ENCODE measurements at places on chromosomes 2 and 18. TPM values are rescaled to one million over a fixed set of nuclear protein-coding genes. Genes with fewer than 3 reads are reported as not detected.

- no peak for DNase-seq
These were observed 12.2 kb downstream of the CAPG start for GRCh38 chr2:85397925-85398331.

DNA sequence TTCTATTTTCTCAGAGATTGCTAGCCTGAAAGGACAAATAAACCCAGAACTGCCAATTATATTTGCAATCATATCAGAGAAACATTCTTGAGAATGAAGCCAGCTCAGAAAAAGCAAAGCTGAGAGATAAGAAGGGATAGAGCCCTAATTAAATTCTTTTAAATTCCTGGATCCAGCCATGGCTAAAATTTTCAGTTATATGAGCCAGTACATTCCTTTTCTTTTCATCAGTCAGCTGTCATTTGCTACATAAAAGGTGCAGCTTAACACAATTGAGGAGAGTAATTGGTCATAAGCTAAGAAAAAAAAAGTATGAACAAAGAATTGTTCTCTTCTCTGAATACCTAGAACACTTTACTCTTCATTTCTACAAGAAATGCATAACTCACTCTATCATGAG lies 303.5 kb upstream of the FIGN start:
- no peak for DNase-seq

CDH20 gene
- total RNA-seq, result not detected

TTC32 gene
- total RNA-seq, result 5.3 TPM

- no peak for DNase-seq
These were observed 45.9 kb upstream of the SPOPL start for GRCh38 chr2:138455691-138456090.

GRCh38 chr2:147451902-147452515 lies 392.8 kb upstream of the ACVR2A start:
- DNase-seq, result no peak

DNA sequence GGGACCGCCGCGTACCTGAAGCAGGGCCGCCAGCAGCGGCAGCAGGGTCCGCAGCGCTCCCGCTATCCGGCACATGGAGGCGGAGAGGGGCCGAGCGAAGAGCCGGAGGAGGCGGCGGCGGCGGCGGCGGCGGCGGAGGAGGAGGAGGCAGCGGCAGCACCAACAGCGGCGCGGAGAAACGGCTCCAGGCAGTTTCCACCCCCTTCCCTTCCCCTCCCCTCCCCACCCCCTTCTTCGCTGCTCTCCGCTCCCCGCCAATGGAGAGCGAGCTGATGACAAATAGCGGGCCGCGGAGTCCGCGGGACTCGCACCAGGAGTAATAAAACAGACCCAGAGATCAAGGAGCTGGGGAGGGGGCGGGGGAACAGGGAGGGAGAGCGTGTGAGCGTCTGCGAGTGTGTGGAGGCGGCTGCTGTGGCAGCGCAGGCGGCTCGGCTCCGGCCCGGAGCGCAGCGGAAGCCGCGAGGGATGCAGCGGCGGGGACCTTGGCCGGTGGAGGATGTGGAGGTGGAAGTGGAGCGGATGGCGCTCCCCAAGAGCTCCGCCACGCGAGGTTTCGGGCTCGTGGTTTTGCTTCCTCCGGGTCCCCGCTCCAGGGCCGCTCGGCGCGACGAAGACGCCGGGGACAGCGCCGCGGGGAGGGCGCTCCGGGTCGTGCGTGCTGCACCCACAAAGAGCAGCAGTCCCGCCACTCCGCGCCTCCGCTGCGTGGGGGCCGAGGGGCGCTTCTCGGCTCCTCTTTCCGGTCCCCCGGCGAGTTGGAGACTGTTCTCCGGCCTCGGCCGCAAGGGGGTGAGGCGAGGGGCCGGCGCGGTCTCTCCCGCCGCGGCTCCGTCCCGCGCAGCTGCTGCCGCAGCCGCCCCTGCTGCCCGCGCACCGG lies at the start of gene CDH2:
Gene CDH2, minus strand, starts transcription at position 183 of the 880 bp plus-strand sequence. Its CDS starts 108 bp downstream, at position 75.
- DNase-seq, result peak; percentile 68

EPB41L5 gene
- 14.7 TPM for total RNA-seq

DNA sequence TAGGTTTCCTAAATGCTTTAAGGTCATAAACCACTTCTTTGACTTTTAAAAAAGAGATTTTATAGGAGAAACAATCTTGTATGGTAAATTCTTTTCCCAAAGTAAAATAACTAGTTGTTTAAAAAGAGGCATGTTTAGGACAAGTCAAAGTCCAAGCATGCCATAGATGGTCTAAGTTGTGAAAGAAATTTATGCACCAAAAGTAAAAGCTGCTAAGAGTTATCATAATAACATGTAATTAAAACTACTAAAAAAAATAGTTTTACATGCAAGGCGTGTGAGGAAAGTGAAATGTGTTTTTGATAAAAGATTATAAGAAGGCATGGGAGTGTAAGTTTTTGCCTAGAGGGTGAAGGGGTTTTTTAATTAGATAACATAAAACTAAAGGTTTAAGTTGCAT lies 22.5 kb downstream of the FAM210A start:
- DNase-seq, result no peak

GRCh38 chr18:59950215-59950944 lies 50.6 kb downstream of the PMAIP1 start:
- no peak for DNase-seq

- no peak for DNase-seq
These were observed 115.2 kb downstream of the TPO start for GRCh38 chr2:1528273-1529064.

XDH gene
- not detected for total RNA-seq

CCDC74B gene
- total RNA-seq, result 1.4 TPM

DNA sequence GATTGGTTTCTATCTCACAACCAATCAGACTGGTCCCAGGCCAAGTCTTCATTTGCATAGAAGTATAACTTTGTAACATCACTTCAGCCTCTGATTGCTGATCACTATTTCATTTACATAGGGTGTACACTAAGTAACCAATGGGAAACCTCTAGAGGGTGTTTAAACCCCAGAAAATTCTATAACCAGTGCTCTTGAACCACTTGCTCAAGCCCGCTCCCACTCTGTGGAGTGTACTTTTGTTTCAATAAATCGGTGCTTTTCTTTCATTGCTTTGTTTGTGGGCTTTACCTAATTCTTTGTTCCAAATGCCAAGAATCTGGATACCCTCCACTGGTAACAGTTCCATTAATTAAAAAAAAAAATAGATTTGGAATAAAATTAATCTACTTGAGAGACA lies 77.0 kb downstream of the TMEFF2 start:
- no peak for DNase-seq

DNA sequence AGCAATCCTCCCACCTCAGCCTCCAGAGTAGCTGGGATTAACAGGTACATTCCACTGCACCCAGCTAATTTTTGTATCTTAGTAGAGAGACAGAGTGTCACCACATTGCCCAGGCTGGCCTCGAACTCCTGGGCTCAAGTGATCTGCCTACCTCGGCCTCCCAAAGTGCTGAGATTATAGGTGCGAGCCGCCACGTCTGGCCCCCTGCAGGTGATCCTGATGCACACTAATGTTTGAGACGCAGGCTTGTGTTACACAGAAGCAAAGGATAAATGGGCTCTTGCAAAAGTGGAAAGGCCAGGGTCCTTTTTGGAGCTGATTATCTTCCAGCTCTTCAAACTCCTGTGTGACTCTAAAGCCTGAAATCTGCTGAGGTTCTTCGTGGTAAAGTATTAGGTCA lies 84.2 kb downstream of the TGFA start:
- DNase-seq, result no peak

SETBP1 gene
- 16.4 TPM for total RNA-seq

DNA sequence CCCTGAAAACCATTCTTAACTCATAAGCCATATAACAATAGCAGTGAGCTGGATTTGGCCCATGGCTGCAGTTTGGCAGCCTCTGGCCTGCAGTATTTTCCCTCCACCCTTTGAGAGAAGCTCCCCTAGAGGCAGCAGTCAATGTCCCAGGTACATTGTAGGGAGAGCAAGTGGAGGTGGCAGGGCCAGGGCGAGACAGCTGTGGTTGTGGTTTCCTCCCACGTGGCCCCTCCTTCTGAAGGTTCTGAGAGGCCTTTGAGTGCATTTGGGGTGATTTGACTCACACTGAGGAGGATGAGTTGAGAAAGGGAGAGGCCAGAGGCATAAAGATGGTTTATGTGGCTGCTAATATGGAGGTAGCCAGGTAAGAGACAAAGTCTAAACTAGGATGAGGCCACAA lies 45.5 kb upstream of the LDAH start:
- no peak for DNase-seq

ACMSD gene
- not detected for total RNA-seq

DNA sequence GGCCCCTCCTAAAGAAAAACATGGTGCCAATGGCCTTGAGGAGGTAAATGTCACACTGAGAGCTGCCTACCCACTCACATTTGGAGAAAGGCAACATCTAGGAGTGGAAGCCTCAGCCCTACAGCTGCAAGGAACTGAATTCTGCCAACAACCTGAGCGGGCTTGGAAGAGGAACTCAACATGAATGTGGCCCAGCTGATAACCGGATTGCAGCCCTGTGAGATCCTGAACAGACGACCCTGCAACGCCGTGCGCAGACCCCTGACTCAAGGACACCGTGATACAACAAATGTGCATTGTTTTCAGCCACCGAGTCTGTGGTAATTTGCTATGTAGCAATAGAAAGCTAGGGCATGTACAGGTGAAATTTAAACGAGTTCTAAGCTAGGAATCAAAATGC lies 99.4 kb downstream of the MYOM1 start:
- no peak for DNase-seq

CLEC4F gene
- total RNA-seq, result 0.12 TPM

- DNase-seq, result no peak
These were observed 40.6 kb downstream of the FOSL2 start for GRCh38 chr2:28433215-28433614.

CDK5R2 gene
- total RNA-seq, result not detected

GRCh38 chr2:172333235-172333977 lies 94.0 kb upstream of the ITGA6 start:
- DNase-seq, result no peak

ROCK2 gene
- total RNA-seq, result 41.4 TPM

KIAA2012 gene
- not detected for total RNA-seq

GRCh38 chr2:148046802-148047201 lies 25.9 kb downstream of the MBD5 start:
- no peak for DNase-seq

DNA sequence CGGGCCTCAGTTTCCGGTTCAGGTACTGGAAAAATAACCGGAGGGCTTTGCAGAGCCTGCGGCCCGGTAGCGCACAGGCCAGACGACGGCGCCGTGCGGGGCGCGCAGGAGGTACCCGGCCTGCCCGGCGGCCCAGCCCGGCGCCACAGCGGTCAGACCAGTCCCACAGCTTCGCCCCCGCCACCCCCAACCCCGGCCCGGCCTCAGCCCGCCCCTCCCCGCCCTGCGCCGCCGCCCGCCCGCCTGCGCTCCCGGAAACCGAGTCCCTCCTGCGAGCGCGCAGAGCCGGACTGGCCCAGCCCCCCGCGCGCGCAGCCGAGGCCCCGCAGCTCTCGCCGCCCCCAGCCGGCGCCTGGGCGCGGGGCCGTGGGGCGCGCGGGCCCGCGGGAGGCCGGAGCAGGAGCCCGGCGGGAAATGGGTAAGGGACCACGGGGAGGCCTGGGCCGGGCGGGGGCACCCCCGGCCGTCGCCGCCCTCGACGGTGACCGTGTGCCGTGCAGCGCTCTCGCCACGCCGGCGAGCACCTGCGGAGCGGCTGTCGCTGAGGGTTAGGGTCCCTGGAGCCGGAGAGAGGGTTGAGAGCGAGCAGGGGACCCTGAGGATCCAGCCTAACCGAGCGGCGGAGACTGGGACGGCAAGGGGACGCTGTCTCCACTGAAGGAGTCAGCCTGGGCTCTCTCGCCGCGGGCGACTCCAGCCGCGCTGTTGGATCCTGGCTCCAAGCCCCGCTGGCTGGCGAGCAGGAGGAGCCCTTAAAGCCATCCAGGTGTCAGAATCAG lies 16.5 kb upstream of the PSD4 start:
- DNase-seq, result no peak

TRAK2 gene
- 139 TPM for total RNA-seq

- DNase-seq, result no peak
These were observed 94.5 kb upstream of the MGAT4A start for GRCh38 chr2:98825404-98825803.

SERPINB3 gene
- total RNA-seq, result not detected

DNA sequence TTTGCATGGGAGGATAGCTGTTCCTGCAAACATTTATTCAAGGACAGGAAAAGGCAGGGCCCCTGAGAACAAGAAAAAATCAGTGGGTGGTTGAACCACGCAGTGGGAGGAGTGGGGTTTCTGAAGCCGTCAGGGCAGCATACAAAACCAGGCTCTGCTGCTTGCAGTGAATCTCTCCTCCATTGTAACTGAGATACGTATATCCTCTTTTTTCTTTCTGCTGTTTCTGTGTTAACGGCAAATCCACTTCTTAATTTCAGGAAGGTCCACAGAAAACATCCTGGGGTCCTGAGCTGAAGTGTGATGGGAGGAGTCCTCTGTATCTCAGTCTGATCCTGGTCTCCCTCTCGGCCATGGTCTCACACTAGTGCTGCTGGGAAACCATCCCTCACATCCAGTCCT lies 27.2 kb upstream of the KCNF1 start:
- no peak for DNase-seq

TMEM182 gene
- total RNA-seq, result 163 TPM

DNA sequence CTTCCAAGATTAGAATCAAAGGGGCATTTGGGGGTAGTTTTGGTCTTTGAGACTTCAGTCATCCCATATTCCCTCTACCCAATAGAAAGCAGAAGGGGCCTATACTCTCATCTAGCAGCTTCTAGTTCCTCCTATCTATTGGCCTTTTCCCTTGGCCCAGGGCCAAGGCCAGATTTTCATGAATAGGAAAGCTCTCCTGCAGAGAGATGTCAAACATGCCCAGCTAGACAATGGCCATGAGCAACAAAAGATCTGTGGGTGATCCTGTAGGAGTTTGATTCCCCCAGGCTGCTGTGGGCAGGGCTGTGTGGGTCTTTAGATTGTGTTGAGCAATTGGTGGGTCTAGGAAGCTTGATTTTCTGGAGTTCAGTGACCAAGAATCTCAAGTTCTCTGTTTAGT lies 2.9 kb upstream of the ADCYAP1 start:
- DNase-seq, result no peak

GRCh38 chr2:72793798-72794440 lies 31.9 kb downstream of the EXOC6B start:
- no peak for DNase-seq

GRCh38 chr2:113376253-113376912 lies 61.1 kb upstream of the ZNG1B start:
- DNase-seq, result no peak

GRCh38 chr18:61209801-61210200 lies 123.4 kb upstream of the CDH20 start:
- DNase-seq, result no peak

FBLN7 gene
- 1.9 TPM for total RNA-seq

- no peak for DNase-seq
These were observed 43.4 kb upstream of the OTOF start for GRCh38 chr2:26521054-26521912.

IL1F10 gene
- total RNA-seq, result not detected

CAPN13 gene
- total RNA-seq, result not detected

GRCh38 chr18:64713284-64713683 lies 564.4 kb upstream of the LINC00305 start:
- DNase-seq, result peak; percentile 7
